ENCODE measurements at places on chromosomes 16 and 17.

DNA sequence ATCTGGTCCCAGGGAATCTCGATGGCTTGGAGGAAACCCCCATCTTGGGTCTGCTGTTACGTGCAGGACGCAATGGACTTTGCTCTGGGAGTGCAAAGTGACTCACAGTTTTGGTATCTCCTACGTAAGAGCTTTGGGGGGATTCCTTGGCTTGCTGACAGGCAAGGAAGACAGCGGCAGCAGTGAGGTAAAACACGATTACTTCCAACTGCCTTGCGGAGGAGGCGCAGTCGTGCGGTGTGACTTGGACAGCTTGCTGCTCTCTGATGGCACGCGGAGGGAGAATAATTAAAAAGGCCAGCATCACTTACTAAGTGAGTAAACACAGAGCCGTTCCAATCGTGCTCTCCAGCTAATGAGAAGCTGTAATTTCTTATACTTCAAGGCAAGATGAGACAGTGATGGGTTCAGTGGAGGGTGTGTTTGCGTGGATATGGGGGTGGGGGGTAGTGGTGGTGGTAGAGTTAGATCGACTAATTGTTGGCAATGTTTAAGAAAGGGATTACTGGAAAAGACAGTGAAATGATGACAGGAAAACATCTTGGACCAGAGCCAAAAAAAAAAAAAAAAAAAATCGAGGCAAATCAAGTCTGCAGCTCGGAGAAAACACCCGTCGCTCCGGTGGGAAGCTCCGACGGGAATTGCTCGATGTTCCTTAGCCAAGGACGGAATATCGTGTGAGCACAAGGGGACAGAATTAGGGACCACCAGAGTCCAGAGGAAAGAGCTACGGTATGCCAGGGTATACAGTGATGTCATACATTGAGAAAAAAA lies 184.8 kb upstream of the ZFHX3 start:
- DNase-seq: no peak

- DNase-seq: no peak
Observed at GRCh38 chr17:37747222-37747621, 2.4 kb upstream of the HNF1B start.

- peak; percentile 57 for DNase-seq
Observed at GRCh38 chr17:82204831-82205719, 7.6 kb downstream of the CCDC57 start.

DNA sequence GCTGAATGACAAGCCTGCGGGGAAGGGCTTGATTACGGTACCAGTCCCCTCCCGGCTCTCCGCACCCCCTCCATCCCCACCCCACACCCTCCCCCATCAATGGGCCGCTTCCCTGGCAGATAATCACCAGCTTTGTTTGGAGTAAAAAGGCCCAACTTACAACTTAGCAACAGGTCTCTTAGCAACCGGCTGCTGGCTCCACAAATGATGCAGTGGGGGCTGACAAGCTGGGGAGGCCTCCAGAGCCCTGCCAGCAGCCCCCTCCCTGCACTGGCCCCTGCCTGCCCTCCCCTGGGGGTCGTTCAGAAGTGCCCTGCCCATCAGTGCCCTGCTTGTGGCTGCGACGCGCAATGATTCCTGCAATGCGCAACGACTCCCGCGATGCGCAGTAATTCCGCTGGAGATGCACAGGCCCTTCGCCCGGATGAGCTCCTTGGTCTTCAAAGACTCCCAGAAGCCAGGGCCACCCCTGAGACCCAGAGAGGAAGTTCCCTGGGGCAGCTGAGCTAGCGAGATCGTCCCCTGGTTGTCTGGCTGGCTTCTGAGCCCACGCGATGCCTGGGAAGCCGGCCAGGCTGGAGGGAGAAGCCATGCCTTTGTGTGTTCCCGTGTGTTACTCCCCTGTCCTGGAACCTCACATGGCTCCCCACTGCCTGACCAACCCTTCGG lies 23.3 kb downstream of the CPNE2 start:
- DNase-seq: no peak

DNA sequence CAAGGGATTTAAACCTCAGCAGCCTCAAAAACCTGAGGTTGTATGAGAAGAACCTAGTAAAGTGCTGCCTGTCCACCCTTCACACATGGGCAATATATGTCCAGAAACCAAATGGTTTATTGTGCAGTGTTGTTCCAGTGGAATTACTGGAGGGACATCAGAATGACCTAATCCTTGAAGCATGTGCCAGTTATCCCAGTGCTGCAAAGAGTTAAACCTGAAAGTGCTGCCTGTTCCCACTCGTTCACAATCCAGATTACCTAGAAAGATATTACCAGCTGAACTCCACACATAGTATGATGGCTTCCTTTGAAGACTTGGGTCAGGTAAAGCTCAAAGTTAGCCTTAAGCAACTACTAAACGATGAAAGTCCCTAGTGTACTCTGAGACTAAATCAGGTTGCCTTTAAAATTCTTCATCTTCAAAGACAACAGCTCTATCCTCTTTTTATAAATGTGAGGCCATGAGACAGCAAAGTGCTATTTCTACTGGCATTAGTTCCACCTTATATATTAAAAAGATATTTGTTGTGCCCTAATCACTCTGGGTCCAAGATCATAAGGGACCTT lies 133.1 kb downstream of the SNX11 start:
- DNase-seq: no peak

Measured in activated CD4-positive, alpha-beta T cell treated with anti-CD3 and anti-CD28 coated beads, Interleukin-2, amount 50 U/mL, for 48 hours (primary cell).